ENCODE measurements at places on chromosomes 2 and 18. TPM values are rescaled to one million over a fixed set of nuclear protein-coding genes. Genes with fewer than 3 reads are reported as not detected.

DNA sequence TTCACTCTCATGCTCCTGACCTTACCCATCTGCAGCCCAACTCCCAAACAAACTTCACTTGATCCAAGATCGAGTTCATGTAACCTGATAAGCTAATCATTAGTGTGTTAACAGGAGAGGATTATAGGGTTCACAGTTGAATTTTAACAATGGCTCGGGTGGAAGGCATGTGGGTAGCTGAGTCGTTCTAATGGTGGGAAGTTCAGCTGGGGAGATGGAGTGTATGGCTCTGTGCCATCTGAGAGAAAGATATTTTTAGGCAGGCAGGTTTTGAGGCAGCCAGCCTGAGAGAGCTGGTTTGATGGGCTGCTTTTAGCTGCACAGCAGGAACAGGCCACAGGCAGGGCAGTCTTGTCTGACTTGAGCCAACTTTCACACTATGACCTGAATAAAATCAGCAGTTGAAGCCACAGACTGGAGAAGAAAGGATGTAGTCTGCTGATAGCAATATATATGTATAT, 17.7 kb upstream of the NFE2L2 start:
- no peak for DNase-seq

DNA sequence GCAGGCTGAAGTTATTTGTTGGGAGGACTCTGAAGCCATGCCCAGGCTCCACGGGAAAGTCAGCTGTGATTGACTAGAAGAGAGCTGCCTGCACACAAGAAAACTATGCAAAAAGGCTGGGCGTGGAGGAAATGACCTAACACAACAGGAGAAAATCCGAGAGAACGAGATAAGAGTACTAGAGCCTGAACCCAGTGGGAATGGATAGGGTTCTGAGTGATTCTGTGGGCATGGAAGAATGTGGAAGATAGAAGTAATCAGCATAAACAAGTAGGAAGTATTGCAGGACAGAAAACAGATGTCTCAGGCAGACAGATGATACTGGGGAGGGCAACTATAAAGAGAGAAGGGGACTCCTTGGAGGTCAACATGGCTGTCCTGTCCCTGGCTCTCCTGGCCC, 12.1 kb upstream of the COPS8 start:
- DNase-seq = no peak

The IL36B gene
- not detected for total RNA-seq

DNA sequence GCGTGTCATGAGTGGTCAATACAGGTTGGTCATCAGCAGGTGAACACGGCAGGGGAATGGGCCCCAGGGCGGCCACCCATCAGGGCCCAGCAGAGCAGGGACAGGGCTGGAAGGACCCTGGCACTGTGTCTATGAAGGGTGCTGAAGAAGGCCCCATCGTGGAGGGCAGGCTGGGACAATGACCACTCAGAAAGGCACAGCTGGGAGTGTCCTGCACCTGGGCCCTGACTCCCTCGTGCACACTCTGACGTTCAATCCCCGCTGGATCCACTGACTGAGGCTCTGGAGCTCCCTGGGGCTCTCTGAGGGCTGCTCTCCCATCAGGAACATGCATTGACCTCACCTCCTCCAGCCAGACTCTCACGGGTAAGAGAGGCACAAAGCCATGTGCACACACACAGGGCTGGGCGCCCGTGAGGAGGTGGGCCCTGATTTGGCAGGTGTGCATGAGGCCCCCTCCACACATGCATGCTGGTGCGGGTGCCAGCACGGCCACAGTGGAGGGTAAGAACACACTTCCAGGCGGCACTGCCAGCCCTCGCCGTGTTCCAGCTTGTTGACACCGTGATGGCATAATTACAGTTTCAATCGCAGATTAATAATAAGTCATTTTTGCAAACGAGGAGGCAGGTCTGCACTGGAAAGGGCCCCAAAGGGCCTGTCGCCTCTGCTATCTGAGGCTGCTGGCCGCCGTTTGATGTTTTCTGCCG, 58.5 kb downstream of the SMAD7 start:
- no peak for DNase-seq

The CAPN10 gene
- 37.8 TPM for total RNA-seq

The FBXO36 gene
- total RNA-seq = 8.6 TPM

DNA sequence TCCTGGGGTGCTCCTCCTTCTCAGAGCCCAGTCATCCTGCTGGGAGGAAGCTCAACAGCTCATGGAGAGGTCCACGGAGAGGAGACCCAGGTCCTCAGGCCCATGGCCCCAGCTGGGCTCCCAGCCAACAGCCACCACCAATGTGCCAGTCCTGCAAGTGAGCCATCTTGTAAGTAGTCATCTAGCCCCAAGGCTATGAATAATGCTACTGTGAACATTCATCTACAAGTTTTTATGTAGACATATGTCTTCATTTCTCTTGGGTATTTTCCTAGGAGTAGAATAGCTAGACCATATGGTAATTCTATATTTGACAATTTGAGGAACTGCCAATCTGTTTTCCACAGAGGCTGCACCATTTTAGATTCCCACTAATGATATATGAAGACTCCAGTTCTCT, 166.1 kb downstream of the MTCL1 start:
- DNase-seq = no peak

The KCNG2 gene
- total RNA-seq = 1.0 TPM

The LAMA3 gene
- 8.6 TPM for total RNA-seq

- DNase-seq = no peak
Measured at GRCh38 chr18:63258749-63259566, 60.6 kb downstream of the BCL2 start.

GRCh38 chr2:121363632-121364420, 78.8 kb upstream of the TFCP2L1 start:
- DNase-seq = no peak

The AP1S3 gene
- total RNA-seq = 5.7 TPM

The NMUR1 gene
- 0.14 TPM for total RNA-seq

All from dorsolateral prefrontal cortex (tissue), 122 donors.